Mesenteric fat pad (tissue), 1 donor: ENCODE measurements at places on chromosomes 3 and 15. TPM values are rescaled to one million over a fixed set of nuclear protein-coding genes. Genes with fewer than 3 reads are reported as not detected.

Gene GHSR
- not detected for total RNA-seq

Gene PLCB2
- total RNA-seq, result 31.9 TPM

Gene CRABP1
- total RNA-seq, result not detected

- no peak for DNase-seq
These were observed 337.8 kb upstream of the DNAJC19 start for GRCh38 chr3:181327349-181327748.

DNA sequence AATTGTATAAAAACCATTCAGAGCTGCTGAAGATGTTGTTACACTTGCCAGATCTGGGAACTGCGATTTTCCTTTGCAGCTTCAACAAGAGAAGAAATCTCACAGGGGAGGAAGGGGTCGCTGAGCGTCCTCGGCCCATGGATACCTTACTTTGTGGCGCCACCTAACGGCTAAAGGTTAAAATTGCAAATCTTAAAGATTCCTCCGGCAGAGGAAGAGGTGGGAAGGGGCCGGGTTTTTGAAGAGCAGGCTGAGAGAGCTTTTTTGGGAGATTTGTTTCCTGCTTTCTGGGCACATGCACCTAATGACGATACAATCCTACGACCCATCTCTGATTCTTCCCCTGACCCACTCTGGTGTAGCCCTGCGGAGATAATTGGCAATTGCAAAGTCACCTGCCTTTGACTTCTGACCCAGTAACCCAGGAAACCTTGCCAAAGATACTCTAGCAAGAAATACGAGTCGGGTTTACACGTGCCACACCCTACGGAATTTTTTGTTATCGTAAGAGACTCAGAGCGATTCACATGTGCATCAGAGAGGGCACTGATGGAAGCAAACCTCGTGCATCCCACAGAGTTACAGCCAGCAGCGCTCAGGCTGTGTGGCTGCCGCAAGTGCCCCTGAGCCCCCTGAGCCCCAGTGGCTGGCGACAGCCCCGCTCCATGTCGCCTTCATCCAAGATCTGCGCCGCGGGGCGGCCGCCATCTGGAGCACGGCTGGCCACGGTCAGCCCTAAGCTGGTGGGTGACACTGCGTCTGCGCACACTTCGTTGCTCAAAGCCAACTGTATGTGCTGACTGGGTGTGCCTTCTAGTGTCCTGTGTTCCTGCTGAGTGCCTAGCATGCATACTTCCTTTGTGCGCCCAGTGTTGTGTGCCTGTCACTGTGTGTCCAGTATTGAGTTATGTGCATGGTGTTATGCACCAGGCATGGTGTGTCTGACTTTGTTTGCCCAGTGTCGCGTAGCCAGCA, 55.2 kb upstream of the CHRNA7 start:
- DNase-seq, result no peak

DNA sequence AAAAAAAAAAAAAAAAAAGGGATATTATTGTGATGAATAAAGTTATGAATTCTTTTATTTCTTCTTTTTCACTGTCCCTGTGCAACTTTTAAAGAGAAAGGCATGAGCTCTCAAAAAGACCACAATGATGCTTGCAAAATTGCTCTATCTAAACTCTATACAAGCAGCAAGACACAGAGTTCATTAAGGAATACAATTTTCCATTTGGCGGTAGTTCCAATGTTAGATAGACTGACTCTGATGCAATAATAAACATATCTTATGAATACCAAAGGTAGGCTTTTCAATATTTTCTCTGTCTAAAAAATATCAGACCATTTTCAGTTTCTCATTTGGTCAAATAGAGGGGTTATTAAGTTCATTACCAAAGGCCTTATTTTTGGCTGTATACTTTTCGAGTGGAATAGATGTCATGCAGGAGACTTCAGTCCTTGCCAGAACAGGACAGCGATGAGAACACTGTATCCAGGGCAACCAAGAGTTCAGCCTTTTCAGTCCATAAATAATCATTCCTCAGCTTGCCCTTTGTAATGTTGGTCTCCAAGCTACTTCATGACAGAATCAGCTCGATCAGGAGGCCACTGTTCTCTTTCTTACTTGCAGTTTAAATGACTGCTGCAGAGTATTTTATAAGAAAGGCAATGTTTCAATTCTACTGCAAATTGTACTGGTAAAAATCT, 162.9 kb upstream of the FAM3D start:
- DNase-seq, result no peak

GRCh38 chr3:182303169-182303568, 490.1 kb upstream of the ATP11B start:
- no peak for DNase-seq
